Activated naive CD4-positive, alpha-beta T cell (primary cell): ENCODE measurements at places on chromosomes 16 and 17.

GRCh38 chr16:73403291-73403690, 355.4 kb upstream of the ZFHX3 start:
- DNase-seq: no peak

GRCh38 chr17:51487947-51488346, 227.6 kb downstream of the UTP18 start:
- peak; percentile 2 for DNase-seq

DNA sequence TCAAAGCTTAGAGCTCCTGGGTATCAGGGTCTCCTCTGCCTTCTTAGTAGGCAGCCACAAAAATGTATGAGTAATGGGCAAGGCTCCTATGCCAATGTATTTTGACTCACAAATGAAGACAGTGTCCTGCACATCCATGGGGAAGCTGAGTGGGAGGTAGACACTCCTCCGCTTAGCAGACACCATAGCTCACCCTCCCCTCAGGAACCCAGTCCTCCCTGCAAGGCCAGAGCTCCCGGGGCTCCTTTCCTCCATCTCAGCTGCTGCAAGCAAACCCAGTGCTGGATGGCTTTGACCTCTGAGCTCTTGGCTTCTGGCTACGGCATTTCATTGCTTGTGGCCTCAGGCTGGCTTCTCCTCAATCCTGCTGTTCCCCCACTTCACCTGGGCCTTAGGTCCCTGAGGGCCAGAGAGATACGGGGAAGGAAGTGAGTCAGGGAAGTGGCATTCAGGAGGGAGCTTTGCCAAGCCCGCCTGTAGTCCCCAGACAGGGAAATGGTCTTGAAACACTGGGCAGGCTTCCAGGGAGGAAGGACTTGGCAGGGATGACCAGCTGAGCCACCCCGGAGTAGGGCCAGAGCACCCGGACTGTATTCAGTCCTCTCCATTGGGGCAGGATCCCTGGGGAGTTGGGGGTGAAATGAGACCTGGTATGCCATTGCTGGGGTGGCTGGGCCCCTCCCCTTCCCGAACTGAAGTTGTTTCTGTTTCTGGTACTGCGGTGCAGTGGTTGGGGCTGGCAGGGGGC, 4.5 kb downstream of the ABCC3 start:
- DNase-seq: no peak

- no peak for DNase-seq
Measured at GRCh38 chr17:50318501-50319285, 27.2 kb upstream of the XYLT2 start.

DNA sequence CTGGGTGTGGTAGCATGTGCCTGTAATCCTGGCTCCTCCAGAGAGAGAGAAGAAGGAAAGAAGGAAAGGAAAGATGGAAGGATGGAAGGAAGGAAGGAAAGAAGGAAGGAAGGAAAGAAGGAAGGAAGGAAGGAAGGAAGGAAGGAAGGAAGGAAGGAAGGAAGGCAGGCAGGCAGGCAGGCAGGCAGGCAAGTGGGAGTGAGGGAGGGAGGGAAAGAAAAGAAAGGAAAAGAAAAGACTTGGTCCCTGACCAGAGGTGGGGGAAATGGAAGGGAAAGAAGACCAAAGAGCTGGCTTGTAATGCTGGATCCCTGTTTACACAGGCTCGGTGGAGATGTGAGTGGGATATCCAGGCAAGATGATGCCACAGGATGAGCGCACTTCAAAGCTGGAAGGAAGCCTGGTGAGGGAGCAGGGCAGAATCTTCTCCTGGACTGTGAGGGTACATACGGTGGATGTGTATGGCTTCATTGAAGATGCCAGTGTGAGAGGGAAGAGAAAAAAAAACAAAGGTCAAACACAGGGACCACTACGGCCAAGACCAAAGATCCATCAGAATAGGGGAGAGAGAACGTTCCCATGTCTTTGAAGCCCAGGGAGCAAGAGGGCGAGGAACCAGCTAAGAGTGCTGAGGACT, 2.1 kb downstream of the CES1 start:
- no peak for DNase-seq

- DNase-seq: no peak
Measured at GRCh38 chr16:48559462-48560211, 50.3 kb downstream of the N4BP1 start.
